ENCODE measurements at places on chromosomes 12 and 14. TPM values are rescaled to one million over a fixed set of nuclear protein-coding genes. Genes with fewer than 3 reads are reported as not detected.

Gene STAC3
- total RNA-seq, result 4.5 TPM

Gene CD163
- not detected for total RNA-seq

Gene DCN
- total RNA-seq, result not detected

Gene KIF21A
- 18.4 TPM for total RNA-seq

Gene SERPINA9
- total RNA-seq, result not detected

Gene SLCO1B1
- total RNA-seq, result not detected

Gene PABPN1
- total RNA-seq, result 198 TPM

Gene DUSP6
- 171 TPM for total RNA-seq

Gene TPPP2
- not detected for total RNA-seq

Gene RTN1
- not detected for total RNA-seq

Gene CCDC197
- 0.45 TPM for total RNA-seq

Gene MYF6
- not detected for total RNA-seq

Gene FAM181A
- total RNA-seq, result not detected

Gene FOXN4
- total RNA-seq, result not detected

Gene LRRC10
- total RNA-seq, result not detected

Gene MGAT4C
- total RNA-seq, result not detected

Gene PDE3A
- total RNA-seq, result not detected

Gene RND1
- 2.6 TPM for total RNA-seq

Gene TAS2R50
- total RNA-seq, result 0.73 TPM

Gene BDKRB1
- total RNA-seq, result not detected

Gene SRGAP1
- total RNA-seq, result not detected

Gene TGM1
- 4.4 TPM for total RNA-seq

Gene GCH1
- total RNA-seq, result 68.7 TPM

Gene C3AR1
- total RNA-seq, result 11.4 TPM

Gene TEX52
- not detected for total RNA-seq

Gene RNF212B
- total RNA-seq, result not detected

Gene KRT73
- not detected for total RNA-seq

Gene CCDC196
- total RNA-seq, result not detected

Gene FAM222A
- 0.28 TPM for total RNA-seq

Gene EIF2S3B
- total RNA-seq, result 1.4 TPM

Gene OTUB2
- total RNA-seq, result 7.3 TPM

Gene PTCSC3
- not detected for total RNA-seq

Gene CLEC2D
- 446 TPM for total RNA-seq

Gene NRL
- 2.1 TPM for total RNA-seq

Gene DYRK2
- total RNA-seq, result 49.5 TPM

Gene MYO1H
- not detected for total RNA-seq

Gene INHBE
- not detected for total RNA-seq

Gene ZNF385A
- 0.38 TPM for total RNA-seq

Gene PLXNC1
- 27.1 TPM for total RNA-seq

Gene STX2
- 23.0 TPM for total RNA-seq

Gene CLEC7A
- not detected for total RNA-seq

Gene MIPOL1
- 0.18 TPM for total RNA-seq

Gene BEST3
- not detected for total RNA-seq

Gene EMP1
- 101 TPM for total RNA-seq

Gene BCAT1
- 24.8 TPM for total RNA-seq

Gene HSPB8
- total RNA-seq, result not detected

Gene ITGB7
- total RNA-seq, result 780 TPM

Gene ZC3H10
- total RNA-seq, result 8.0 TPM

Gene DDHD1
- 53.6 TPM for total RNA-seq

Gene KLRG1
- 13.3 TPM for total RNA-seq

Gene HOXC4
- total RNA-seq, result 0.23 TPM

Gene ASIC1
- 0.91 TPM for total RNA-seq

Gene ZDHHC22
- total RNA-seq, result not detected

Gene PELI2
- total RNA-seq, result 5.5 TPM

Gene PLEKHG7
- 0.18 TPM for total RNA-seq

Gene ARMH4
- not detected for total RNA-seq

Gene LMNTD1
- not detected for total RNA-seq

Gene ART4
- not detected for total RNA-seq

Gene AKAP3
- total RNA-seq, result 3.1 TPM
